NCI-H526 treated with DMSO at 0.1 percent for 48 hours (cell line): ENCODE measurements at places on chromosomes 6 and 20.

- DNase-seq: no peak
Measured at GRCh38 chr20:50916257-50916656, 15.0 kb downstream of the ADNP start.

DNA sequence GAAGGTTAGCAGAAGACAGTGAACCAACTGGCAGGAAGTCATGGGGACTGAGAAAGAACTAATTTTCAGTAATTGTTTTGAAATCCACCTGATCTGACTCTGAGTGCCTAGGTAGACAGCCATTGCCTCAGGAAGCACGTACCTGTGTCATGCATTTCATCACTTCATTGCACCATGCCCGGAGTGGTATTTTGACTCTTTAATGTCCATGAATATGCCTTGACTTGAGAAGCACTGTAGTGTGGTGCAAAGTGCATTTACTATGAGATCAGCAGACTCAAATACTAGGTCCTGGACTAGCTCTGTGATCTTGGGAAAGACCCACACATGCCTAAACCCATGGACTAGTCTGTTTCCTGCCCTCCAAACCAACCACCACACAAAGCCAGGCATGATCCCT is 370.9 kb upstream of the MARCKS start:
- no peak for DNase-seq

DNA sequence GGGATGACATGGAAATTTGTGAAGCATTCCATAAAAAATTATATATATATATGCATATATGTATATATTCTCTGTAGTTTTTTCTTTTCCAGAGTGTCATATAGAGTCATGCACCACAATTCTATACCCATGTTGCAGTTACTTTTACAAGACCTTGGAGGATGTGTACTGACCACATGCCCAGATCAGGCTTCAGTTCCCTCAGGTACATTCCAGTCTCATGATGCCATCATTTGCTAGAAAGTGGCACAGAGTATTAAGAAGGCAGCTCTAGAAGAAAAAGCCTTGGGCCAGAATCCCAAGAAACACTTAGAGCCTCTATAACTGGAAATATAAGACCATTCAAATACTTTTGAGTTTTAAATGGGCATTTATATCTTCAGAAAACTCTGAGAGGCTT is 685.5 kb upstream of the FLRT3 start:
- no peak for DNase-seq

- DNase-seq: no peak
Measured at GRCh38 chr20:48404598-48404997, 423.2 kb downstream of the PREX1 start.

- no peak for DNase-seq
Measured at GRCh38 chr6:125888989-125889656, 67.4 kb upstream of the HINT3 start.

GRCh38 chr6:150229436-150230163 is 86.8 kb downstream of the PPP1R14C start:
- DNase-seq: no peak

- no peak for DNase-seq
Measured at GRCh38 chr6:45997875-45998506, 17.7 kb downstream of the CLIC5 start.

DNA sequence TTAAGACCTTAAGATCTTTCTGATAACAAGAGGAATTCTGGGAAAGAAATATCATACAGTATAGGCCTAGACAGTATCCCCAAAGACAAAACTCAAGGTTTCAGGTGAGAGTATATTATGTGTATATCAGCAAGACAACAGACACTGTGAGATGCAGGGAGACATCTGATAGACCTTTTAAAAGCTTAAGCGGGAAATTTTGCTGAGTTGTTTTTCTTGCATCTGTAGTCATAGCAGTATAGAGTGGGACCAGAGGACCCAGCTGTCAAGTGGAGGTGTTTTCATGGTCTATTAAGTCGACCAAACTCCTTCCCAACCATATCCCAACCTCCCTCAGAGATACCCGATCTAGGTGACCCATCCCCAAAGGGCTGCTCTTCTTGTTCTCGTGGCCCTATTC is 98.1 kb upstream of the THEMIS start:
- DNase-seq: no peak
